ENCODE measurements at places on chromosomes 3 and 15.

DNA sequence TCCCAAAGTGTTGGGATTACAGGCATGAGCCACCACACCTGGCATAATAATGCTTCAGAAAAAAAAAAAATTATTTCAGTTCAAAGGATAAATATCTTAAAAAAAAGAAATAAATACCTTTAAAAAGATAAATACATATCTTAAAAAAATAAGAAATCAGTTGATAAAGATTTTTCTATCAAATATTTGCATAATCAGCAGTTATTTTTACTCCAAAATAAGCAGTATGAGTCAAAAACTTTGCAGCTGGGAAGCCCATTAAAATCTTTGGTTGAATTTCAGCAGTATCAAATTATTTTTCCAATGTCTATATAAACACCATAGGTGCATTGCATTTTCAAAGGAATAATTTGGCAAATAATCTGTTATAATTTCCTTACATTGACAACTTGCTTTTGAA lies 202.5 kb downstream of the KBTBD8 start:
- no peak for DNase-seq

- peak; percentile 38 for DNase-seq
These were observed 364.9 kb upstream of the RBMS3 start for GRCh38 chr3:28915741-28916500.

DNA sequence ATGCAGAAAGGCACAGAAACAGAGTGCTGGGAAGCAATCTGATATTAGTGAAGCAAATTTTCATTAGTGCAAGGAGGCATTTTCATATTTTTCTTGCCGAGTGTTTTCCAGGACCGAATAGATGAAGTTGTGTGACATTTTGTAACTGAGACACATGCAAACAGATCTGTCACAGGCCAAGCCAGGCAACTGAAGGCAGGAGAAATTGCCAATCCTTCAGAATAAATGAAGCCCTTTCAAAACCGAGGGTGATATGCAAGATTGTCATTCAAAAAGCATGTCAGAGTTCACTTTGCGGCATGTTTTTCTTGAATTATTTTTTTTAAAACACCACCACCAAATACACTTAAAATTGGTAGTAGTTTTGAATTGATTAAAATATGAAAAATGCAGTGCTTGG lies 6.2 kb downstream of the LMOD3 start:
- peak; percentile 69 for DNase-seq

DNA sequence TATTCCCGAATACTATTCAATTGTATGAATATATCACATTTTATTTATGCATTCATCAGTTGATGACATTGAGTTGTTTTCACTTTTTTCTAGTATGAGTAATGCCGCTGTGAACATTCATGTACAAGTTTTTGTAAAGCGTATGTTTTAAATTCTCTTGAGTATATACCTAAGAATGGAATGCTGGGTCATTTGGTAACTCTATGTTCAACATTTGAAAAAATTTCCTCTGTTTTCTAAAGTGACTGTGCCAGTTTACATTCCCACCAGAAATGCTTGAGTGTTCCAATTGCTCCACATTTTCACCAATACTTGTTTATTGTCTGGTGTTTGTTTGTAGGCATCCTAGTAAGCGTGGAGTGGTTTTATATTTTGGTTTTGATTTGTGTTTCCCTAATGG lies 144.5 kb downstream of the EPHA6 start:
- DNase-seq, result no peak

DNA sequence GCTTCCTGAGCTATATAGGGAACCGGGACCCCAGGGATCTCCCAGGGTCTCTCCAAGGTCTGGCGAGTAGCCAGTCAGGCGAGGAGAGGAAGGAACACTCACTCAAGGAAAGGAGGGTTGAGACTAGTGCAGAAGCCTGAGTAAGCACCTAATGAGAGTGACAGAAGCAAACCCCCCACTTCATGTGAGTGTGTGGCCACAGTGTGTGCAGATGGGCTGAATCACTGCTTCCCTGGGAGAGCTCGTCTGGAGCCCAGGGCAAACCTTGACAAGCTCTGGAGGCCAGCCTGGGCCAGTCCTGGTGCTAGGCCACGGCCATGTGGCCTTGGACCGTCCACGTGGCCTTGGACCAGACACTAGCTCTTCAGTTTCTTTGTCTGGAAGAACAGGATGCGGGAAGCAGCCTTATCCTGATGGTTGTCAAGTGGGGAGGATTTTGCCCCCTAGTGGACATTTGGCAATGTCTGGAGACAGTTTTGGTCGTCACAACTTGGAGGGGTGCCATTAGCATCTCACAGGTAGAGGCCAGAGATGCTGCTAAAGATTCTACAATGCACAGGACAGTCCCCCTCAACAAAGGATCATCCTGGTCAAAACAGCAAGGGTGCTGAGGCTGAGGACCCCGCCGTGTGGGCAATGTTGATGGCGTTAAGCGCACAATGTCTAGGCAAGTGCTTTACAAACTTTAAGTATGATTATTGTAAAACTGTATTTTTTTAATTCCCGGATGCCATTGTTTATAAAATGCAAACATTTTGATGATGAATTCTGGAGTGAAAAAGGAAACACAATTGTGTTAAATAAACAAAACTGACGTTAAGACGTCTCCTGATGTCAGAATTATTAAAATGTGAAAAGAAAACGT lies 34.8 kb upstream of the CTSH start:
- DNase-seq, result peak; percentile 21

DNA sequence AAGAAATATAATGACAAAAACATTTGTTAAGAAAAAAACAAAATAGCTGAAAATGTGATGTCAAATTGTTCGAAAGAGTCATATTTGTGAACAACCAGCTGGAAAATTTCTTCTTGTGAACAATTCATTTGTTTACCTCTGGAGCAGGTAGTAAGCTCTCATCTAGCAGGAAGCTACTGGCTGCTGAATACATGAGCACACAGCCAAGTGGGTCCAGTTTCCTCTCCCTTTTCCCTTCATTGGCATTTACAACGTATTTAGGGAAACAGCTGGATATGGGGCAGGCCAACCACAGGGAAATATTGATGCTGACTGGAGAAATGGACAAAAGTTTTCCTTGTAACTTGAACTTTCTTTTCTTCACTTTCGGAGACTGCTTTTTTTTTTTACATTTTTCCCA lies 1354.7 kb upstream of the EPHA6 start:
- DNase-seq, result no peak

DNA sequence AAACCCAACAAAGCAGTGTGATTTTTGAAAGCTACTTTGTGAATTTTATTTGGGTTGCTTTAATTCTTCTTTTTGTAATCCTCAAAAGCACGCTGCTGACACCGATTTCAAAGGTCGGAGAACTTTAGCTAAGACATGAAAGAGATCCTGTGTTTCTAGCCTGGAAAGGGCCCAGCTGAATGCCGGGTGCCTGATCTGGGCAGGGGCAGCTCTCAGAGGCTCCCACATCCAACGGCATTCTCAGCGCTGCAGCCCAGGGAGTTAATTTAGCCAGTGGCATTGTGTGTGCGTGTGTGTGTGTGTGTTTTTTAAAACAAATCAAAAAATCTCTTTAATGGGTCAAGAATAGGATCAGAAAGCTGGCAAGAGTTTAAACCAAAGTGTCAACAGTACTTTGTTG lies 6.6 kb downstream of the RBP1 start:
- peak; percentile 77 for DNase-seq

GRCh38 chr3:30356866-30357753 lies 249.3 kb upstream of the TGFBR2 start:
- no peak for DNase-seq

GRCh38 chr3:52406791-52407510 lies 38.0 kb downstream of the SEMA3G start:
- no peak for DNase-seq

DNA sequence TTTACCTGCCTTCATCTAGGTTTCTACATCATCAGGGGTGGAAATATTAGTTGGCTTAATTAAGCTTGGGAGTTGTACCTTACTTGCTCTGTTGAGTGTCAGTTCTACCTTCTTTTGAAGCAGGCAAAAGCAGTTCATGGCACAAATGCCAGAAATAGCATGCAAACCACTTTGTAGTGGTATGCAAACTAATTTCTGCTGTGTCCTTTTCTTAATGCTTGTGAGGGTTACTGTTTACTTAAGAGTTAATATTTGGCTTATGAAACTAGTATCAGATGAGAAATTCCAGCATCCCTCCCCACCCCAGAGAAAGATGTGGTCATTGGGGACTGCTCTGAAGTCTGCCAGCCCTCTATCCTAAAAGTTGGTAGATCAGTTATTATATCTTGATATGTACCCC lies 7.1 kb downstream of the ATP2C1 start:
- DNase-seq, result no peak

- DNase-seq, result no peak
These were observed 144.4 kb upstream of the RARB start for GRCh38 chr3:25283613-25284012.

GRCh38 chr15:68022061-68022460 lies 32.1 kb upstream of the PIAS1 start:
- DNase-seq, result no peak

DNA sequence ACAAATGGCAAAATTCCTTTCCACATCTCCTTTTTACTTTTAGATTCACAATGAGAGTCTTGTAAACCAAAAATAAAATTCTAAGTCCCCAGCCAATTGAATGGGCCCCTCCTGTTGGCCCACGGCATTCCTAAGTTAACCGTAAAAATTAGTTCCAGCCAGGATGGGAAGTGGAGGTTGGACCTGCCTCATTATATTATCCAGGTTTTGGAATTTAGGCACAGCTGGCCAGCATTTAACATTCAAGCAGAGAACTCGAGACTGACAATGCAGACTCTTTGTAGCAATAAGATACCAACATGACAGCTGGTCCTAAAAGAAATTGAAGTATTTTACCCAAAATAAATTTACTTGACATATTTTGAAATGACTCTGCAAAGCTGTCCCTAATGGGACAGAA lies 321.0 kb upstream of the NAALADL2 start:
- DNase-seq, result no peak

- DNase-seq, result no peak
These were observed 219.5 kb downstream of the CACNA2D3 start for GRCh38 chr3:54341811-54342210.

DNA sequence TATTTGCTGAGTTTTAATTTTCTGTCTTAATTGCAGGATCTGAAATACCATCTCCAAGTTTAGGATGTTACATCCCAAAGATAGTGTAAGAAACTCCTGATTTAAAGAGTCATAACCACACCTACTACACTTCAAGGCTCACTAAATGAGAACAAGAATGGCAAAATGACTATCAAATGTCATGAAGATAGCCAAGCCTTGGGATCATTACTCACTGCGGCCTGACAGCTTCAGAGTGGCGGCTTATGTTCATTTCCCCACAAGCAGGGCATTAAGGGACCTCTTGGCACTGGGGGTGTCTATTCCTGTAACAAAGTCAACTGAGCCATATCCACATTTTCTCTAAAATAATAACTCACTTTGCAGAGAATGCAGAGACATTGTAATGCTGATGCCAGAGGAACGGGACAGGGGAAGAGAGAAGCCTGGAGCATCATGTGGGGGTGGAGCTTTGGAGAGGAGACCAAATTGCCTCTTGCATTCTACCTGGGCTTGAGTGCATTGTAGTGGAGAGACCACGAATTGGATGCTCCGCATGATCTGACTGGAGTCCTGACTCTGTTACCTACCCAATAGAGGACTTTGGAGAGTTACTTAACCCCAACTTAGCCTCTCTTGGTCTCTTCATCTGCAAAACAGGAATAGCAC lies 219.2 kb downstream of the OPA1 start:
- no peak for DNase-seq

GRCh38 chr15:70376929-70377691 lies 279.4 kb upstream of the TLE3 start:
- DNase-seq, result no peak

GRCh38 chr3:41102053-41102556 lies 97.2 kb upstream of the CTNNB1 start:
- DNase-seq, result no peak

DNA sequence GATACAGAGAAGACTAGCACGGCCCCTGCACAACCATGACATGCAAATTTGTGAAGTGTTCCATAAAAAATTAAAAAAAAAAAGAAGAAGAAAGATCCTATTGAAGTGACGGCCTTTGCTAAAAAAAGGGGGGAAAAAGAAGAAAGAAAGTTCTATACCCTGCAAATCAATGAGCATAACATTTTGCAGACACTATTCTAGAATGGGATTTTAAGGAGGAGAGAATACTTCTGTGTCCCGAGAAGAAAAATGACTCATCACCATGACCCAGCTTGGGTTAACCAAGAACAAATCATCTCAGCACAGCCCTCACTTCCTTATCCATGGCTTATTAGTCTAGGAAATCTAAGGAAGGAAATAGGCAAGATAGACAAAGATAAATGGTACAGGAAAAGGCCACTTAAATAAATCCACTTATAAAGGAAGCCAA lies 7.4 kb upstream of the SH3BP5 start:
- no peak for DNase-seq

GRCh38 chr3:111712294-111713167 lies 117.4 kb upstream of the ZBED2 start:
- no peak for DNase-seq

- no peak for DNase-seq
These were observed 39.2 kb upstream of the SPSB4 start for GRCh38 chr3:141011997-141012262.

GRCh38 chr15:73317651-73318462 lies 50.9 kb downstream of the HCN4 start:
- no peak for DNase-seq

DNA sequence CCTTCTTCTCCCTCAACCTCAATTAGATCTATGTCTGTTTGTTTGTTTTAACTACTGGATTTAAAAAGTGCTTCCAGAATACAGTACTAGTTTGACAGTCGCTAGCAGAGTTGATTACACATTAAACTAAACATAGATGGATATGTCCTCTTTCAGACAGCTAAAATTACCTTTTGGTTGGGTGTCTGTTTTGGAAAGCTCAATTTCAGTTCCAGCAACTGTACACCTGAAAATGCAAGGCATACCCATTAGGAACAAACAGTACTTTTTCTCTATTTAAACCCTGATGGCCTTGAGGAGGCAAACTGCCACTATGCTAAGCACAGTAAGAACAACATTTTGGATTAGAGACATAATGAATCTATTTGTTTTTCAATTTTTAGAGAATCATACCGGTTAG lies 234.4 kb downstream of the UNC13C start:
- DNase-seq, result no peak

- no peak for DNase-seq
These were observed 35.6 kb downstream of the LINGO1 start for GRCh38 chr15:77596821-77597803.

- DNase-seq, result no peak
These were observed 164.9 kb upstream of the SETMAR start for GRCh38 chr3:4138150-4138785.

DNA sequence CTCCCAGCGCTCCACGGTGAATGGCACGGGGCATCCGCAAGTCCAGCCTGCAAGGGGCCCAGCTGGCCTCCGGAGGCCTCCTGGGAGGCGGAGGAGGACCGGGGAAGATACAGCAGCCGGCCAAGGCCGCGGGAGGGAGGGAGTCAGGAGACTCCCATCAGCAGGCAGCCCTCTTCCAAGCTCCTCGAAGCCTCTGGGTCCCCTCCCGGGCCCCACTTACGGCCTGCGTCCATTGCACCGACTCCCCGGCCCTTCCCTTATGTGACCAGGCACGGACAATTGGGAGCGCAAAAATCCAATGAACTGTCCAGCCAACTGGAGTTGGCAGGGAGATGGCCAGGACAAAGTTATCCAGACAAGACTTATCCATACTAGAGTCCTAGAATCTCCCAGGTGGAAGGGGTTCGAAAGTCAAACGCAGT lies 668 bp downstream of the MFGE8 start:
- no peak for DNase-seq

All from putamen (tissue), 1 donor.